ENCODE measurements at places on chromosomes 5 and 9.

DNA sequence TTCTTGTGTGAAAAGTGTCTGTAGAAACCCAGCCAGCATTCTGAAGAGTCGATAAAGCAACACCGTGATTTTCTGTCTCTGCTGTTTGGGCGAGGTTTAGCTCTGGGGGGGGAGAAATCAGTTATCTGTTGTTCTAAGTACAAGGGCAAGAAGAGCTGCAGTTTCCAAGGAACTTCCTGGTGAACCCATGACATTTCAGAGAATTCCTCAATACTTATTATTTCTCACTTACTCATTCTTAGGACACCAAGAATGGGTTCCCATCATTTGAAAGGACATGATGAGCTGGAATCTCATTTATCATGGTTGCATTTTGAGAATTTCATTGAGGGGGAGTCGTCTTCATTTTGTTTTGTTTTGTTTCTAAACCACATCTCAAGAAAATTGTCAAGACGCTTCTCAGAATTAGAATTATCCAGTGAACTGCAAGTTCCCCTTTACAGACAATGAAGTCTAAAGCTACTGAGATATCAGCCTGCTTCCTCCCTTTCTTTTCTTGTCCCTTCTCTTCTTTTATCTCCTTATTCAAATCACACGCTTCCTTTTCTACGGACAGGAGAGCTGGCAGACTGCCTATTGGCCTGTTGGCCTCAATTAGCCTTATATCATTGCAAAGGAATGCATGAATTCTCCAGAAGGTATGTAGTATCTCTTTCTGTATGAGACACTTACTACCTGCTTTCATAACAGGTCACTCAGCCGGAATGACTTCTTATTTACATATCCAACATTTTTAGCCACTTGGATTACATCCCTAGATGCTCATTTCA, 53.7 kb downstream of the ZNF462 start:
- DNase-seq: no peak

GRCh38 chr5:34685485-34686165, 29.5 kb downstream of the RAI14 start:
- DNase-seq: no peak

DNA sequence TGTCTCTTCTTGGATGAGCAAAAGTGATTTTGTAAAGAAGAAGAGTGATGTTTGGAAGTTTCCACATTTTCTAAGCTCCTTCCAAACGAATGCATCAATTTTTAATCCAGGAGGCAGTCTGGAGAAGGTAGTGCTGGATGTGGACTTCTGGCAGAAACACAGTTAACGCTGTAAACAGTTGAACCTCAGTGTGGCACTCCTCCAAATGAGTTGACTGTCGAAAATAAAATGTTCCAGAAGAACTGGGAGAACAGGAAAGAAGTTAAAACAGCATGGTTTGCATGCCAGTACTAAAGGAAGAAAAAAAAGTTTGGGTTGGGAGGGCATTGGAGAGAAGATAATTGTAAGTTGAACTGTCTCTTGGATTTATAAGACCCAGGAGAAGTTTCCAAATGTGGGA, 6.5 kb downstream of the ZNF462 start:
- no peak for DNase-seq

DNA sequence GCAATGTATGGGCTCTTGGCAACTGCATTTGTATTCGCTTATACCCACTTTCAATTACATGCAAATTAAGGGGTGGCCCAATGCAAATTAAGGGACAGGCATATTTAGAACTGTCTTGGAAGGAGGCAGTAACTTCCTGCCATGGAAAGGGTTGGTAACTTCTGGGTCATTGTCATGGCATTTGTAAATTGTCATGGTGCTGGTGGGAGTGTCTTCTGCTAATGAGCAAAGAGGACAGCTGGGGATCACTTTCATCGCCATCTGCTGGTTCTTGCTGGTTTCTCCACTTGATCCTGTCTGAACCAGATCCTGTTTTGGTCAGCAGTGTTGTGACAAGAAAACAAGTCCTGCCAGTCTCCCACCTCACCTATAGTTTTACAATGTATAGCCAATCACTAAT, 23.3 kb upstream of the UGT3A2 start:
- DNase-seq: no peak

GRCh38 chr5:56190497-56190896, 42.6 kb downstream of the ANKRD55 start:
- no peak for DNase-seq

DNA sequence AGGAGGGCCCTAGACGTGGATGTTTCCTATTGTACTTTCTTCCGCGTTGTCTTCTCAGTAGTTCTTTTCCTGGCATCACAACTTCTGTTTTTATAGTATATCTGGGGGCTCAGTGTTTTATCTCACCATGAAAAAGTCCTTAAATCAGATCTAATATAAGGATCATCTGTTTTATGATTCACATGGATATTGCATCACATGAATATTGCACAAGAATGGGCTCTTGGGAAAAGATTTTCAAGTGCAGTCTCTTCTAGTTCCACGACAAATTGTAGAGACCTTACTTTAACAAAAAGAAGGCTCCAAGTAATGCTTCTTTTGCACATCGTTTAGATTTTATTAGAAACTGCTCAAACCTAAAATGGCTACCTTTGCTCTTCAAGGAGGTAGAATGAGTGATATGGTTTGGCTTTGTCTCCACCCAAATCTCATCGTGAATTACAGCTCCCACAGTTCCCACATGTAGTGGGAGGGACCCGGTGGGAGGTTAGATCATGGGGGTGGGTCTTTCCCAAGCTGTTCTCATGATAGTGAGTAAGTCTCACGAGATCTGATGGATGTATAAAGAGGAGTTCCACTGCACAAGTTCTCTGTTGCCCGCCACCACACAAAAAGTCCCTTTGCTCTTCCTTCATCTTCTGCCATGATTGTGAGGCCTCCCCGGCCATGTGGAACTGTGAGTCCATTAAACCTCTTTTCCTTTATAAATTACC, 53.7 kb upstream of the FAM120A start:
- no peak for DNase-seq

DNA sequence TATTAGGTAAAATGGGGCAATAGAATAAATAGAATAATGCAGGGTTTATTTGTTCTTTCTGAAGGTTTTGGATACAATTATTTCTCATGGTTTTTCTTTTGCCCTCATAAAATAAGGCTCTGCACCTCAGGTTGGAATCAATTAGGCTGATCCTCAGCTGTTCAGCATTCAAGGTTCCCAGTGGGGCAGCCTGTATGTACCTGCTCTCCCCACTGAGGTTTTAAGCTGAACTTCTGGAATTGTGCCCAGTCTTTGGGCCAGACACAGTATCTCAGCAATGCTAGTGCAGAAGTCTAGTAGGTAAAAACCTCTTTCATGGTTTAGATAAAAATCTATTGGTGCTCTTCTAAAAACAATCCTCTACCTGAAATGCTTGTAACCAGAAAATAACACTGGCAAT, 98.0 kb downstream of the EDIL3 start:
- DNase-seq: no peak

DNA sequence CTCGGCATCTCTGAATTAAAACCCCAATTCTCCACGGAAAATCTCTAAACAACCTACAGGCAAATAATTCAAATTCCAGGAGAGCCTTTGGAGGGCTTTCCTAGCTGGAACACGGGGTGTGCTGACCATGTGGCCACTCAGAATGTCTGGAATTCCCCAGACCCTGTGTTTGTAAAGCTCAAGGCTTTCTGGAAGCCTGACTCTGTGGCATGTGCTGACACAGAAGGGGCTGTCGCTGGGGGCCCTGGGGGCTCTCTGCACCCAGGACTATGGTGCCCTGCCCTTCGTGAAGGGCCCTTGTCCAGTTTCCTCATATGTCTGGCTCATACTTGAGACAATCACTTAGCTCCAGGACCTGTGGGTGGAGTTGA, 29.0 kb upstream of the BOD1 start:
- no peak for DNase-seq

DNA sequence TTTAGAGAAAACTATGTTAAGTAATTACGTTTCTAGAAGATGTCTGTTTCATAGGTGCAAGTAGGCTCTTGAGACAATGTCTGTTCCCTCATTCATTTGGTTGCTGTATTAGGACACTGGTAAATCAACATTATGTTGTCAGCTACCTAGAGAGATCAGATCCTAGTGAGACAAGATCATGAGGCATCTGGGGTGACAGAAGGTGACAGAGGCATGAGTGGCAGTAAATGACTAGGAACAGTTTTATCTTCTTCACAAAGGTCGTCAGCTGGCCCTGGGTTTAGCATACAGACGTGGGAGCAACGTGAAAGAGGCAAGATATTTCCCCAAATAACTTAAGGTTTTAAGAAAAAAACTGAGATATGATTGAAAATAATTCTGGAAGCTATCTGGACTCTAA, 1926.3 kb upstream of the WWC1 start:
- DNase-seq: no peak

GRCh38 chr9:113223963-113224362, 2.6 kb downstream of the SLC31A1 start:
- no peak for DNase-seq

DNA sequence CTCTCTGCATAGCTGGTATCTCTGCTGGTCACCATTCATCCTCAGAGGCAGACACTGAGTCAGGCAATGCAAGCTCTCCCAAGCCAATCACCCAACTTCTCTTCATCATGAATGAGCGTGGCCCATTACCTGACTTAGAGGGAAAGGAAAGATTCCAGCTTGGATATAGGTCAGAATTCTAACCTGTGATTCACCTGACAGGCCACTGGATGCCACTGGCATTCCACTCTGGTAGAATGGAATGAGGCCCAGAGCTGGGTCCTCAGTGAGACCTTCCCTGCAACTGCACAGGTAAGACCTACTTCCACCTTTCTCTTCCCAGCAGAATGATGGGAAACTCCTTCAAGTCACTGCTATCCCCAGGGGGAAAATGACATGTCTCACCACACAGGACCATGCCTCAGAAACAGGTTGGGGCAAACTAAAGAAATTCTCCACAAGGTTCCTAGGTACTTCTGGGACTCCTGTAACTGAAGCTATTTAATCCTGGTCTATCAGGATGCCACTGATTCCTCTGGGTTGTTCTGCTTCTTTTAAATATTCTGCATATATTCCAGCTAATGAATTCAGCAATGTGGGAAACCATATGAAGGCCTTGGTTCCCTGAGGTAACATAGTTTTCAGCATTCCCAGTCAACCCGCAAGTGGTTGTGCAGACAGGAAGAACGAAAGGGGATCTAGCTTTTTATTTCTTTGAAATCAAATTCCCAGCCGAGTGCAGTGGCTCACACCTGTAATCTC, 62.0 kb downstream of the SUSD1 start:
- no peak for DNase-seq

DNA sequence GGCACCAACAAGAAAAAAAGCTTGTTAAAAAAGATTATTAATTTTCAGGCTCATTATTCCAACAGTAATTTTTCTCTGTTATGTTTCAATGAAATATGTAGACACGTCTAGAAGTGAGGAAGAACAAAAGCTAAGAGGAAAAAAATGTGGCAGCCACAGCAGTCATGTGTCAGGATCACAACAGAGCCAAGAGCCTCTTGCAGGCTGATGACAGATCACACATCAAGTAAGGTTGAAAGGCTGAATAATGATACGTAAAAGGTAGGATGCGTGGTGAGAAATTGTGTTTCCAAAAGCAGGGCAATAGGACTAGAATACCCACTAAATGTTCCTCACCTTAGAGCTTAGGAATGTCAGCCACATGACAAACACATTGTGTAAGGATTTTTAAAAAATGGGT, 124.8 kb downstream of the HTR1A start:
- no peak for DNase-seq

DNA sequence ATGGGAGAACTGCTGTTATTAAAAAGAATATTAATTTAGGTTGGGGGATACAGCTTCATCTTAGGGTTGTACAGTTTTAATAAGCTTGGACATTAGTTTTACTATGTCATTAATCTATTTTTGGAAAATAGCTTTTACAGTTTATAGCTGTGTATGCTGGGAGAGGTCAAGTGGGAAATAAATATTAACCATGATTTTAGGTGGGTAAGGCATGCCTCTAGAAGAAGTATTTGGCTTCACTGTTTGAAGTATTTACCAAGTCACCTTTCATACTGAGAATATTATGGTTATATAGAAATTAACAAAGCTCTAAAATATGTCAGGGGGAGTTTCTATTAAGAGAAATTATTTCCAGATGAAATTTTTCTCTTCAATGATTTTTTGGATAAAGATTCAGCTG, 5.2 kb downstream of the C5orf22 start:
- DNase-seq: no peak

GRCh38 chr5:101590384-101590783, 687.3 kb upstream of the ST8SIA4 start:
- no peak for DNase-seq

DNA sequence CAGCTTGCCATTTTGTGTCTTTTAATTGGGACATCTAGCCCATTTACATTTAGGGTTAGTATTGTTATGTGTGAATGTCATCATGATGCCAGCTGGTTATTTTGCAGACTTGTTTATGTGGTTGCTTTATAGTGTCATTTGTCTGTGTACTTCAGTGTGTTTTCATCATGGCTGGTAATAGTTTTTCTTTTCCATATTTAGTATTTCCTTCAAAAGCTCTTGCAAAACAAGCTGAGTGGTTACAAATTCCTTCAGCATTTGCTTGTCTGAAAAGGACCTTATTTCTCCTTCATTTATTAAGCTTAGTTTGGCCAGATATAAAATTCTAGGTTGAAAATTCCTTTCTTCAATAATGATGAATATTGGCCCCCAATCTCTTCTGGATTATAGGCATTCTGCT, 28.5 kb upstream of the TNFSF15 start:
- DNase-seq: no peak

GRCh38 chr9:9846557-9846956, 766.2 kb downstream of the PTPRD start:
- DNase-seq: no peak

- DNase-seq: no peak
These were observed 85.0 kb downstream of the LHFPL2 start for GRCh38 chr5:78563621-78564020.

GRCh38 chr5:112648264-112648663, 89.4 kb upstream of the APC start:
- no peak for DNase-seq

DNA sequence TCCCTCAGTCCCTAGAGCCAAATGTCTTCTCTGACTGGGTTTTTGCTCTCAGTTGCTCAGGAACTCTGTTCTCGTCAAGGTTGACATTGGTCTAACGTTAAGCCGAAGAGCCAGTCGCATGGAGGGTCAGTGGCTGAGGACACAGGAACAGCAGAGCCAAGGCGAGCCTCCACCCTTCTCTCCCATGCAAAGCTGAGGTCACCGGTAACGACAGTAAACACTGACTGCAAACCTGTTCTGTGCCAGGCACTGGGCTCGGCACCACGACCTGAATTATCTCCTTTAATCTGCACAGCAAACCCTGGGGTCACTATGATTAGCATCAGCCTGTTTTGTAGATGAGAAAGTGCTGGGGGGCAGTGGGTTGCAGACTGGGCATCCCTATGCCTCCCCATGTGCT, 171.0 kb downstream of the COL23A1 start:
- DNase-seq: no peak

GRCh38 chr5:109034306-109034705, 286.6 kb downstream of the FER start:
- DNase-seq: no peak

GRCh38 chr5:34652914-34653313, 3.2 kb upstream of the RAI14 start:
- DNase-seq: no peak

GRCh38 chr5:38968665-38969064, 105.5 kb downstream of the RICTOR start:
- no peak for DNase-seq

GRCh38 chr9:36485647-36486328, 85.7 kb upstream of the RNF38 start:
- DNase-seq: no peak

Data from activated gamma-delta T cell treated with anti-CD3 and anti-CD28 coated beads, Interleukin-2, amount 50 U/mL, for 16 hours (primary cell).